T1000 (cell line): ENCODE measurements at places on chromosomes 11 and 22.

DNA sequence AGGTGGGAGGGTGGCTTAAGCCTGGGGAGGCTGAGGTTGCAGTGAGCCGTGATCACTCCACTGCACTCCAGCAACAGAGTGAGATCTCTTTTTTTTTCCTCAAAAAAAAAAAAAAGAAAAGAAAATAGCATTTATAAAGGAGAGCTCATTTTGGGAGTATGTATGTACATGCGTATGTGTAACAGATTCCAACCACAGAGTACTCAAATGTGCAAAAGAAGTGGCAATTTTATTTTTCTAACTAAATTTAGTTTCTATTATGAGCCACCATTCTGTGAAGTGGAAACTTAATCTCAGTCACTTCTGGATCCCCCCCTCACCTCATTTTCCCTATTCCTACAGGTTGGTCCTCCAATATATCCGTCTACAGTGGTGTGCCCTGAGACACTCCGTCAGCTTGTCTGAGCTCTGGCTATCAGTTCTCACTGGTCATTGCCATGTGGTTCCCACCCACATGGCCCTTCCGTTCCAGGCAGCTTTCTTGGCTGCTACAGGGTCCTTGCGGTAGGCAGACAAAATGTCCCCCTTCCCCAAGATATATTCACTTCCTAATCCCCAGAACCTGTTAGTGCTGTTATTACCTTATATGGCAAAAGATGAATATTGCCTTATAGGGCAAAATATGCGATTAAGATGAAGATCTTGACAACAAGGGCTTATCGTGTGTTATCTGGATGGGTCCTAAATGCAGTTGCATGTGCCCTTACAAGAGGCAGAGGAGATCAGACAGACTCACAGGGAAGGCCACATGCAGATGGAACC is 35.8 kb upstream of the TSKU start:
- no peak for DNase-seq

DNA sequence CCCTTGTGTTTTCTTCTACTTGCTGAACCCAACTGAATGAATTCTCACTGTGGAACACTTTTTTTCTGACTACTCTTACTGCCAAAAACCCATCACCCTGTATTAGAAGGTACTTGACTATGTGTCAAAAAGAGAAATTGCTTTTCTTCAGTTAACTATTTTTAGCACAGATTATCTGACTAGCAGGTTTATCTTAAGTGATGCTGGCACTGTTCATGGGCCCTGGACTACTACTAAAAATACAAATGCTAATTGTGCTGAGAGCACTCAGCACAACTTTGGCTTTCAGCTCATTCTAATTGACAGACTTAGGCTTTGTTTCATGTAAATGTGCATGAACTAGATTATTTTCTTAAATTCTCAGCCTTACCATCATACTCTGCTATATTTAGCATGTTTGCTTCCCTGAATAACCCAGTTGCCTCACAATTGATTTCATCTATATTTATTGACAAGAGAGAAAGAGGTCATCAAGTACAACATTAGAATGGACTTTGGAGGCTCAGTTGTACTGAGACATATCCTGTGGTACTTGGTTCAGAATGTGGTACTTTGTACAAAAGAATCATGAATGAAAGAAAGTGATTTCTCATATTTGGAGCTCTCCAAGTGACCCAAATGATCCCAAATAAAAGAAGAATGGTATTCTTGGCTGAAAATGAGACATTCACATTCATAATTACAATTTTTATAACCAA is 478.3 kb downstream of the KCNA4 start:
- no peak for DNase-seq

GRCh38 chr11:133506551-133507094 is 25.7 kb downstream of the OPCML start:
- DNase-seq: no peak

GRCh38 chr22:36234919-36235318 is 4.4 kb downstream of the APOL2 start:
- no peak for DNase-seq

- DNase-seq: no peak
These were observed 35.9 kb downstream of the CTSC start for GRCh38 chr11:88301488-88302140.

- no peak for DNase-seq
These were observed 17.7 kb upstream of the OLFML1 start for GRCh38 chr11:7467652-7468051.
